ENCODE measurements at places on chromosomes 4 and X. TPM values are rescaled to one million over a fixed set of nuclear protein-coding genes. Genes with fewer than 3 reads are reported as not detected.

SPANXB1 gene
- total RNA-seq, result not detected

HDAC8 gene
- 28.5 TPM for total RNA-seq

LRRC66 gene
- 5.4 TPM for total RNA-seq

HTN3 gene
- not detected for total RNA-seq
